Vagina (tissue), 2 donors: ENCODE measurements at places on chromosomes 5 and 9.

GRCh38 chr5:32299059-32299677, 13.6 kb downstream of the MTMR12 start:
- no peak for DNase-seq

DNA sequence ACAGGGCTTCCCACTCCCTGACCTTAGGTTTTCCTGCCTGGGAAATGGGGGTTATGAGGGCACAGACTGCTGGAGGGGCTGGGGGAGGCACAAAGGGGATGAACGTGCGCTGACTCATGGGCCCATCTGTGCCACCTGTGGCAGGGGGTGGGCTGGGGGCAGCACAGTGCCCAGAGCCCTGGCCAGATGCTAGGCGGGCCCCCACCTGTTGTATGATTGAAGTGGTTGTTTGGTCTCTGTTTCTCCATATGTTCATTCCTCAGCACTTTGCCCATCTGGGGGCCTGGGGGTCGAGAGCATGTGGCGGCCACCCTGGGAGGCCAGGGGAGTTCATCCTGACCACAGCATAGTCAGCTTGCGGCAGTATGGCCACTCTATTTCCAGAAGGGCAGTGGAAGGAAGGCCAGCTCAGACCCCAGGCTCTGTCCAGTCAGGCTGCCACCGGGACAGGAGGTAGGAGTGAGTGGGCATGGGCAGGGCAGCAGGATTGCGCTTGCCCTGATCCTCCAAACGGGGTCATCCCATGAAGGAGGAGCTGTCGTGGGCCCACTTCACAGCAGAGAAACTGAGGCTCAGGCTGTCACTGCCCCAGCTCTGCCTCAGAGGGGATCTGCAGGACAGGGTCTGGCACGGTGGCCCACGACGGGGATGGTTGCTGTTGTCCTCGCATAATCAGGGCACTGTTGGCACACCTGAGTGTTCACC, 841 bp upstream of the NINJ1 start:
- DNase-seq = no peak

- DNase-seq = no peak
These were observed 145.3 kb upstream of the SMARCA2 start for GRCh38 chr9:1869843-1870242.

GRCh38 chr5:86757824-86758223, 140.1 kb downstream of the COX7C start:
- DNase-seq = no peak

GRCh38 chr5:116577064-116577788, 2.6 kb upstream of the SEMA6A start:
- DNase-seq = no peak

GRCh38 chr5:170642776-170643436, 139.1 kb downstream of the KCNIP1 start:
- DNase-seq = no peak

DNA sequence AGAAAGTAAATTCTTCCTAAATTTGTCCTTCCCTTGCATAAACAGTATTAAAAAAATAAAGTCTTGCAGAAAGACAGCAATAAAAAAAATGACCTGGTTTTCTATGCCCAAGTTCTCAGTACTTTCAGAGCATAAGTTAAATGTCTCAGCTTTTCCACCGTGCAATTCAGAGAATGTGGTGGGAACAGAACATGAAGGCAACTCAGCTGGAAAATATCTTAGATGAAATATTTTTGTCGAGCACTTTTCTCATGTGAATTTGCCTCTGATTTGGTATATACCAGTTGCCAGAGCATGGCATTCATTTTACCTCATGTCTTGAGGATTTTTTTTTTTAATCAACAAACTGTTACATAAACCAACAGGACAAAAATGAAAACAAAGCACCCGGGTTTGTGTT, 176.1 kb downstream of the CETN3 start:
- DNase-seq = no peak

DNA sequence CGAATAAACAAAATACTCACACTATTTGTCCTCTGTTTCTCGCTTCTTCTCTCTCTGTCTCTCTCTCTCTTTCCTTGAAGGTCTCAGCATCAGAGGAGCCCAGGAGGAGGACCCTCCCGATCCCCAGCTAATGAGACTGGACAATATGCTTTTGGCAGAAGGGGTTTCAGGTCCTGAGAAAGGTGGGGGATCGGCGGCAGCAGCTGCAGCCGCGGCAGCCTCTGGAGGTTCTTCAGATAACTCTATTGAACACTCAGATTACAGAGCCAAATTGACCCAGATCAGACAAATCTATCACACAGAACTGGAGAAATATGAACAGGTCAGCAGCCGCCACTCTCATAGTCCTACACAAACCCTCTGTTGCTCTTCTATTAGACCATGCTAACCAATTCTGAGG, 168.4 kb downstream of the PBX3 start:
- no peak for DNase-seq

GRCh38 chr5:120988491-120988890, 524.4 kb downstream of the PRR16 start:
- no peak for DNase-seq

DNA sequence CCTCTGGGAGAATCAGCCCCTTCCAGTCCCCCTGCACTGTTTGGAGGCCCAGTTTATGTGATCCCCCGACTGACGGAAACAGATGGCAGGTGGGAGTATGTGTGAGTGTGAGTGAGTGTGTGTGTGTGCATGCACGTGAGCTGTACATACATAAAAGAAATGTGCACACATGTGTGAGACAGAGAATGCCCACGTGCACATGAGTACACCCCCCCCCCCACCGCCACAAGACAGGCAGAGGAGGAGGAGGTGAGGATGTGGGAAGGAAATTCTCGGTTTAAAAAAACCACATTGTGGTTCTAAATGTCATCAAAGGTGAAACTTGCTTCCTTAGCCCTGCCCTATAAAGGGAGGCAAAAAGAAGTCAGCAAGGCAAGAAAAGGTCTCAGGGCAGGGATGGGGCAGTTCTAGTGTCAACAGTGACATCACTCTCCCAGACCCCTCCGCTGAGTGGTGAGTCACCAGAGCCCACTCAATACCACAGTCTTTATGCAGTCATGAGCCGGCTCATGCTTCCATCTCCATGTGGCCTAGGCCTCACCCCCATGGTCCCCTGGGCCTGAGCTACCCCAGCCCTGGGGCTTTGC, 79.2 kb upstream of the HSPA9 start:
- no peak for DNase-seq

GRCh38 chr5:127666043-127666716, 17.3 kb downstream of the CTXN3 start:
- no peak for DNase-seq

GRCh38 chr5:62333250-62333794, 27.3 kb downstream of the KIF2A start:
- no peak for DNase-seq

- DNase-seq = no peak
These were observed 105.2 kb downstream of the TLE1 start for GRCh38 chr9:81584099-81584498.

DNA sequence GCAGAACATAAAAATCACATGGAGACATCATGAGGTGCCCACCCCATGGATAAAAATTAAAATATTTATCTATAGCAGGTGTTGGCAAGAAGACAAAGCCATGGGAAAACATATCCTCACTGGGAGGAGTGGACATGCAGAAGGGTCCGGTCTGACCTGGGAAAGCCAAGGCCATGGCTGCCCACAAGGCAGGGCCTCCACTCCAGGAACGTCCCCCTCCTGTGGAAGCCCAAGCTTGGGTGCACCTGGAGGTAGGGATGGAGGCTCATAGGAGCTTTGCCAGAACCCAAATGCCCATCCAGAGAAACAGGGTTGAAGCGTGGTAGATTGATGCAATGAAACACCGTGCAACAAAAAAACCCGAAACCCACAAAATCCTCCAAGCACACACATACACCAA, 81.4 kb upstream of the COL5A1 start:
- peak; percentile 72 for DNase-seq

- DNase-seq = no peak
These were observed 4.4 kb downstream of the NEURL1B start for GRCh38 chr5:172645271-172646055.

DNA sequence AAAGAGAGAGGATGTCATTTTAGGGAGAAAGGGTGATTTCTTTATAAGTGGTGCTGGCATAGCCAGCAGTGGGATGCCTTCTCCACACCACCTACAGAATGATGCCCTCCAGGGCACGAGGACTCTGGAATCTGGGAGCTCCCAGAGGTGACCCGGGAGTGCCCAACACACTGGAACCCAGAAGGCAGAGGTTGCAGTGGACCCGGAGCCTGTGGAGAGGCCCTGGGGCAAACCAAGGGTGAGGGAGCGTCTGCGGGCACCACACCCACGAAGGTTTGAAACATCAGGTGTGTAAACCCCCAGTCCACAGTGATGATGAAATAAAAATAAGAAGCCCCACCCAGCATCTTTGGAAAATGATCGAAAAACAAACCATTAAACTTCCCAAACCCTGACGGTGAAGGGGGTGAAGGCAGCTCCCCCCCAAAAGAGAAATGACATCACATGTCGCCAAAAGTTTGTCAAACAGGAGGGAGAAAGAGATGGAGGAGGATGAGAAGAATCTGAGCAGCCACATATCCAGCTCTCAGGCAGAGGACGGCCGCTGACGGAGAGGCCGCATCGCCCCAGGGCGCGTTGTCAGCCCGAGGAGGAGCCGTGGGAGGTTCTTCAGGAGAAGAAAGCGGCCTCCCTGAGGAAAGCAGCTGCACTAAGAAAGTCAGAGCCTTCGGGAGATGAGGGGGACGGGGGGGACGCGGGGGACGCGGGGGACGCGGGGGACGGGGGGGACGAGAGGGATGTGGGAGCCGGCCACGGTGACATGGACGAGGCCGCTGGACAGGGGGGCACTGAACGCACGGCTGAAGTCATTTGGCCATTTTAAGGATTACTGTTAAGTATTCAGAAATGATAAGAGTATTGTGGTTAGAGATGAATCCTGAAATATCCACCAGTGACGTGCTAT, 43.1 kb upstream of the NSMF start:
- DNase-seq = no peak
